ENCODE measurements at places on chromosomes 7 and 10.
A peak's percentile ranks its signal among the peaks of the same experiment; 100 is the strongest.

GRCh38 chr7:20249920-20250319 lies 32.7 kb upstream of the MACC1 start:
- no peak for DNase-seq

GRCh38 chr10:59734014-59734462 lies 19.2 kb downstream of the MRLN start:
- DNase-seq: no peak

- no peak for DNase-seq
Measured at GRCh38 chr10:80204677-80205476, 460 bp downstream of the ANXA11 start.

DNA sequence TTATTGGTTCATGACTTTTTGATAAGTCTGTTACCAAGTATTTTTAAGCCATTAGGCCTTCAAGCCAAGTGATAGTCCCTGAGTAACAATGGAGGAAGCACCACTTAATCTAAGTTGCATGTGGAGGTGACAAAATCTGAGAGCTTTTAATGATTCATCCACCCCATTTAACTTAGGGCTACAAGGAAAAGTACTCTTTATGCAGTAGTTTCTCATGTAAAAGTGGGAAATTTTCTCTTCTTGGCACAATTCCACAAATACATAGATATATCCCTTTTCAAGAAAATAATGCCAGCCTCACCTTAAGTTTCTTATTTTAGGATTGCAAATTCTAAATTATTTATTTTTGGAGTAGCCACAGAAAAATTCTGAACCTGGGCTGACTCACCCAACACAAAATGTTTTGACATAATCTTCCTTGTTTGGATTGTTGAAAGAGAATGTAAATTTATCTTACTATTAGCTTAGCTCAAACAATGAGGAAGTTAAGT lies 85.7 kb downstream of the SUGCT start:
- no peak for DNase-seq

- no peak for DNase-seq
Measured at GRCh38 chr7:150345012-150345411, 3.6 kb upstream of the RARRES2 start.

DNA sequence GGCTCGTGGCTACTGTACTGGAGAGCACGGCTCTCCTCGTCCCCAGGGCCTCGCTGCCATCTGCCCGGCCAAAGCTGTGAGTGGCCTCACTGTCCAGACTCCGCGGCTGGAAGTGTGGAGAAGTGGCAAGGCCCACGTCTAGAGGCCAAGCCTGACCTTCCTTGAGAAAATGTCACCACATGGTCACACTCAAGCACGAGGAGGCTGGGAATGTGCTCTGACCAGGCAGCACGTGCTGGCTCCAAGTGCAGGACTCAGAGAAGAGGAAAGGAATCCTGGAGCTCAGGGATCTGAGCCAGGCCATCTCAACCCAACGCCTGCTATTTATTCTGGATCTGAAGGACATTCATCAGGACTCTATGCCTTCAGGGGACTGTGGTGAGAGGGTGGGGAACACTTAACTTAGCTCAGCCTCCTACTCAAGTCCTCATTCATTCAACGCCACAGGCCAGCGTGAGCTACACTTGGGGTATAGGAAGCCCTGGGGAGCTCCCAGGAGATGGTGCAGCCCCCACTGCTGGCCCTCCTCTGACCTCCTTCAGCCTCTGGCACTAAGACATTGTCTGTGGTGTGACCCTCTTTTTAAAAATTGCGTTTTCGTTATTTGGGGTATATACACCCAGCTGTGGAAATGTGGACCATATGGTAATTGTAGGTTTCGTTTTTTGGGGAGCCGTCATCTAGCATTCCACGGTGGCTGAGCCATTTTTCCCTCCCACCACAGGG lies 29.0 kb downstream of the EN2 start:
- no peak for DNase-seq

GRCh38 chr7:81884817-81885216 lies 115.0 kb upstream of the HGF start:
- DNase-seq: no peak

DNA sequence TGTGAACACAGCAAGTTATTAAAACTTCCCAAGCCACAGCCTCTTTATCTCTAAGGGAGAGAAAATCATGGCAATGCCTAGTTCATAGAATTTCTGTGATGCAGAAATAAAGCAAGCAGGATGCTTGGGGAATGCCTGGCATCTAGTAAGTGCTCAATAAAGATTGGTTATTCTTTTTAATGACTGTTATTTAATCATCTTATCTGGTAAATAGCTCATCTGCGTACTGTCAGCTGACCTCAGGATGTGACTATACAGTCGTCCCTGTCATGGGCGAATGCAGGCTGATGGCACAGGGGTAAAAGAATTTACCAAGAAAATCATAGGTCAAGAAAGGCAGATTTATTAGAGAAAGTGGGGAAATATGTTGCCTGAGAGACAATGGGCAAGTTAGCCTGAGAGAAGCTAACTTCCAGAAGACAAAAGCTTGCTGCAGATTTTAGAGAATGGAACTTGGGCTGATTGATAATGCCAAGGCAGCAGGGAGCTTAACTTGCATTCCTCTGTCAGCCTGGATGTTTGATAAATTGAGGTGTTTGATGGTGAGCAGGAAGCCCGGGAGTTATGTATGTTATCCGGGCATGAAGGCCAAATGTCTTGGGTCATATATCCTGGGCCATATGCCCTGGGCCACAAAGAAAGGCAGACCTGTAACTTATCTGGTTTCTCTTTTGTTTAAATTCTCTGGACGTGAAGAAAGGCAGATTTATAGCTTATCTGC lies 126.0 kb downstream of the KCNMA1 start:
- DNase-seq: no peak

- DNase-seq: peak; percentile 60
Measured at GRCh38 chr7:43071604-43072003, 40.8 kb upstream of the HECW1 start.
